Islet precursor cell (in vitro differentiated cells): ENCODE measurements at places on chromosomes 3 and 15.

GRCh38 chr3:188150982-188151381 lies 3.0 kb upstream of the LPP start:
- no peak for DNase-seq

- DNase-seq: no peak
Measured at GRCh38 chr15:25971053-25971452, 107.9 kb upstream of the ATP10A start.

GRCh38 chr15:70013656-70014313 lies 83.9 kb downstream of the TLE3 start:
- DNase-seq: no peak

GRCh38 chr3:127487196-127487595 lies 103.3 kb downstream of the TPRA1 start:
- DNase-seq: no peak

- no peak for DNase-seq
Measured at GRCh38 chr3:159892171-159892795, 96.4 kb upstream of the IL12A start.

DNA sequence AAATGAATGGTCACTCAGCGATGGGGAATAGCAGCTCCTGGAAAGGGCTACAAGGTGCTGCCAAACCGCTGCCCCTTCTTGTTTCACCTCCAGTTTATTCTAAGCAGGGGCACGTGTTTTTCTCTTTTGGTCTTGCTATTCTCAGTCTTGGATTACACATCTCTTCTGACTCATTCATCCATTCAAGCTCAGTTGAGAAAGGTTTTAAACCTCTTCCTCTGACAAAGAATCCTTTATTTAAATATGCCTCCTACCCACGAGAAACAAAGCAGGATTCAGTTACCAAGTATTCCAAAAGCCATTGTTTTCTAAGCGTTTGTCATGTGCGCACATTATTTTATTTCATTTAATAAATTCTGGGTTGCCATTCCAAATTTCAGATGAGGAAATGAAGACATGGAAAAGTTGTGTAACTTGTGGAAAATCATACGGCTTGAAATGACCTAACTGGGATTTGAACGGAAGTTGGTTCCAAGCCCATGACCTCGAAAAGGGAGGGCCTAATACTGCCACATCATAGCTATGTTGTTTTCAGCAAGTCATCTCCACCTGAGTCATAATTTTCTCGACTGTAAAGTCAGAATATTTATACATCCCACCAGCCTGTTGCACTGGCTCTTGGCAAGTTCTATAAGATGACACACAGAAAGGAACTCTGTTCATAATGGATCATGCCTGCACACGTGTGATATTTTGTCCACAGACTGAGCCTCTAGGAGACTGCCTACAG lies 292.0 kb upstream of the SLCO3A1 start:
- DNase-seq: no peak

DNA sequence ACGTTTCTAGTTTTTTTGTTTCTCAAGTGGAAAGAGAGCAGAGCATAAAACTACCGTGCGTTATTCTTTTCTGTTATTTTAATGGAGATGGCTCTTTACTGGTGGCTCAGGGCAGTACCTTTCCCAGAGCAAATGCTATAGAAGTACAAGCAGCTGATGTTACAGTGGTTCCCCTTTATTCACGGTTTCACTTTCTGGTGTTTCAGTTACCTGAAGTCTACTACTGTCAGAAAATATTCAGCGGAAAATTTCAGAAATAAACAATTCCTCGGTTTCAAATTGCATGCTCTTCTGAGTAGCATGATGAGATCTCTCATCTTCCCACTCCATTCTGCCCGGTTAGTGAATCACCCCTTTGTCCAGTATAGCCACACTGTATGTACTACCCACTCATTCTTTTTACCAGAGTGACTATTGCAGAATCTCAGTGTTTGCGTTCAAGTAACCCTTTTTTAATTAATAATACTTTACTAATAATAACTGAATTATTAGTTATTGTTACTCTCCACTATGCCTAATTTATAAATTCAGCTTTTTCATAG lies 597.5 kb upstream of the ROBO2 start:
- DNase-seq: no peak

DNA sequence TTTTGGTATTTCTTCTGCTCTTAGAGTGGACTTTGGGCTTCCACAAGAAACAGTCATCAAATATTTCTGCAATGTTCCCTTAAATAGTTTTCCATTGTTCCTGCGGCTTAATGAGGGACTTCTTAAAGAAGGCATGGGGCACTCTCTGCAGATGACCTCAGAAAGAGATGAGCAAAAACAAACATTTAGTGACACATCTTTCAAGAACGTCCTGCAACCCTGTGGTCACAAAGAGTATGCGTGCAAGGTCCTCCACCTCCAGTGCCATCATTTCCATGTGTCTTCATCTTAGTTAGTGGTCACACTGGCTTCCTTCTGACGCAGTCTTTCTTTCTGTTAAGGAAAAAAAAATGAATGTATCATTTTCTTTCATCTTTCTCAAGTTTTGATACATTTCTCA lies 56.2 kb downstream of the GREM1 start:
- no peak for DNase-seq

- no peak for DNase-seq
Measured at GRCh38 chr3:126704494-126705214, 614 bp downstream of the CHCHD6 start.

- peak; percentile 49 for DNase-seq
Measured at GRCh38 chr15:80585544-80586018, 109.5 kb upstream of the ABHD17C start.

GRCh38 chr3:188234132-188234531 lies 80.2 kb downstream of the LPP start:
- DNase-seq: no peak

DNA sequence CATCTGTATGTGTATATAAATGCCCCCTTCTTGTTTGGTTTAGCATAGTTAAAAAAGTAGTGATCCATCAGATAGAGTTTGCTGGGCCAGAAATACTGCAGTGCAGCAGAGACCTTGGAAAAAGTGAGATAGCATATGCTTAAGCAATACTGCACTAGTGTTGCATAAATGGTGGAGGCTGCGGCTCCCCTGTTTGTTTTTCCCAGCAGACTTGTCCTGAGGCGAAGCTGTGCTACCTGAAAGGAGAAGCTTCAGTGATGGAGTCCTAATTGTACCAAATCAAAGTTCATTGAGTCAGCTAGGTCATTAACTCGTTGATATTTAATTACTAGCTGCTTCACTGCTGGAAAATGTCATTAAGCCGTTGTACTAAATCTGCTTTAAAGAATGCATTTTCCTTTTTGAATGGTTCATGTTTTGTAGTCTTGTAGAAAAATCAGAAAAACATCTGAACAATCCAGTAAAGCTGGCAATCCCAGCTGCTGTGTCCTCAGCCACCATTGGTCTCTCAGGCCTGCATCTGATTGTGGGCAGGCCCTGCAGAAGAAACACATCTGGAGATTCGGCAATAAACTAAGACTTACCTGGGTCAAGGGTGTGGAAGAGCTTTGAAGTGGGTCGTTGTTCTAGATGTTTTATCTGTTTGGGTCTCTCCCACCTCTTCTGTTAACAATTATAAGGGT lies 169.6 kb downstream of the B3GALNT1 start:
- no peak for DNase-seq

GRCh38 chr15:23857028-23857641 lies 170.0 kb upstream of the NDN start:
- DNase-seq: peak; percentile 78

DNA sequence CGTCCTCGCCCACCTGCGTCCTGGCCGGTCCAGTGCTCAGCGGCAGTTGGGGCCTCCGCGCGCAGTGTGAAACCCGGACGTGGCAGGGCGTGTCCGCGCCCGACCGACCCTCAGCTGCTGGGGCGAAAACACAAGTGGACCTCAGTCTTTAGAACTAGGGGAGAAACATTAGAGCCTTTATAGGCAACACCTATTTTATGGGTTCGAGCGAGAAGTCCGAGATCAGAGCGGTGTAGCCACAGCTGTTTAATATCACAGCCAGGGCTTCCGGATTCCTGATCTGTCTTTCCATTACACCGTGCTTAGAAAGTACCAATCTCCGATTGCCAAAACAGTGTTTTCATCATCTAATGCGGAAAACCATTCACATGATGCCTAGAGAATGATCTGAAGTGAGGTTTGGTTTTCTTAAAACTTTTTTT lies 506 bp downstream of the RAD51 start:
- DNase-seq: no peak

DNA sequence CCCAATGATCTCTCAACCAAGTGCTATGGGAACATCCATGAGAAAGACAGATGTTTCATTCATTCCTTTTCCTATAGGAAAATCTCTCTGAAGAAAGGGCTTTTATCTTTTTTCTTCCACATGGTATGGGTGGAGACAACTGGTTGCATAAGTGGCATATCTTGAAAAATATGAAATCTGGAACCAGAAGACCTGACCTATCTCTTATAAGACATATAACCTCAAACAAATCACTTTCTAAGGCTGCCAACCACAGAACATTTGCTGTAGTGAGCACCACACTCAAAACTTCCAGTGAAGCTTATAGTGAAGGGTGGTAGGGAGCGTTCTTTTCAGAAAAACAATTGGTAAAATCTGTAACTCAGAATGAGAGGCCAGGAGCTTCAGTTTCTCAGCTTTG lies 58.5 kb downstream of the SHQ1 start:
- no peak for DNase-seq

DNA sequence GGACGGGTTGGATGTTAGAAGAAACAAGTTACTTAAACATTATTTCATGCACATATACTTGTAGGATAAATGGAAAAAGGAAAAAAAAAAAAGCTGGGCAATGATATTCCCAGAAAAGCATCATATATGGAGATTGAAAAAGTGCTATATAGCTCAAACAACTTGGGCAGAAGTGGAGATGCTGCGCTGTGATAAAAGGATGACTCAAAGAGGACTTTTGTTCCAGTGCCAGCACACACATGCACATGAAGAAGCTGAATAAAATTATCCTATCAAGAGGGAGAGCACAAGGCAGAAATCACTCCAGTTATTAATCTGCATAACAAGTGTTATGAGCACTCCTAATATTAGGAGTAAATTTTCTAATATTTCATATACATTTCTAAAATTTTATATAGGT lies 30.9 kb downstream of the FRMD4B start:
- no peak for DNase-seq

GRCh38 chr3:132456136-132456535 lies 38.8 kb downstream of the DNAJC13 start:
- no peak for DNase-seq

GRCh38 chr15:74233851-74234597 lies 2.1 kb upstream of the CCDC33 start:
- DNase-seq: no peak

GRCh38 chr3:79162653-79163052 lies 605.1 kb downstream of the ROBO1 start:
- no peak for DNase-seq

DNA sequence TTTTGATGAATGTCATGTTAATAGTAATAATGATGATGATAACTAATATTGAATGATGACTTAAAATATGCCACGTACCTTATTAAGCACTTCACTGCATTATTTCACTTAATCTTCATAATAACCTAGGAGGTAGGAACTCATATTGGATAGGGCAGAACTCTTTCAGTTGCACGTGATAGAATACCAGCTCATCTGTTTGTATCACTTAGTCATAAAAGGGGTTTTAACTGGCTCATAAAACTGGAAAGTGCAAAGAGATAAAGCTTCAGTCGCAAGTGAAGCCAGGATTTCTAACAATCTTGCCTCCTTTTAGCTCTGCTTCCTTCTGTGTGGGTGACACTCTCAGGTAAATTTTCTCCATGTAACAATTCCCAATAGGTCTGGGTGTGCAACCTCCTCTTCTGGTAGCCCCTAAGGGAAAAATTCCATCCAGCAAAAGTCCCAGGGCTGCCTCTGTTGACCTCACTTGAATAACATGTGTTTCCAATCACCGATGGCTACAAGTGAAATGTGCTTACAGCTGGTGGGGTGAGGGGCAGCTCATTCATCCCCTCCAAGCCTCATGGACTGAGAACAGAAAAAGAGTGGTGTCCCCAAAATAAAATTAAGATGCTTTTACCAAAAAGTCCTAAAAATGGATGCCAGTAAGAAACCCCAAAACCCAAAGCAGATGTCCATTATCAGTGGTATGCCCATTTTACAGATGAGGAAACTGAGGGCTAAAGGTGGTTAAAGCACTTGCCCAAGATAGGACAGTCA lies 9.3 kb downstream of the GXYLT2 start:
- peak; percentile 78 for DNase-seq

GRCh38 chr15:56291741-56292140 lies 48.1 kb upstream of the RFX7 start:
- DNase-seq: no peak

GRCh38 chr3:187292631-187293515 lies 1.3 kb upstream of the MASP1 start:
- no peak for DNase-seq

DNA sequence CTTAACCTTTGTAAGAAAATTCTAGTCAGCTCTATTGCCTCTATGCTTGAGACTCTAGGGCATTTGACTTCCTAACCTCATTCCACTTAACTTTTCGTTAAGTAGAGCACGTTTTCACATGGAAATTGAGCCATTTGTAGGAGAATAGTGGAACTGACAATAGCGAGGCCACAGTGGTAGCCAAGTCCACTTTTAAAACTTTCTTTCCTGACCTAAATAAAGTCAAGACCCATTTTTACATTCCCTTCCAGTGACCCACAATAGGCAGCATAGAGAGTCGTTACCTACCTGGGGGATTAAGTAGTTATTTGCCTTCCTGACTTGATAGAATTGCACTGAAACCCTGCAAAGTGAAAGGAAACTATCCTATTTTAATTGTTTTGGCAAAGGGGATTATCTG lies 386.0 kb upstream of the NECTIN3 start:
- no peak for DNase-seq

DNA sequence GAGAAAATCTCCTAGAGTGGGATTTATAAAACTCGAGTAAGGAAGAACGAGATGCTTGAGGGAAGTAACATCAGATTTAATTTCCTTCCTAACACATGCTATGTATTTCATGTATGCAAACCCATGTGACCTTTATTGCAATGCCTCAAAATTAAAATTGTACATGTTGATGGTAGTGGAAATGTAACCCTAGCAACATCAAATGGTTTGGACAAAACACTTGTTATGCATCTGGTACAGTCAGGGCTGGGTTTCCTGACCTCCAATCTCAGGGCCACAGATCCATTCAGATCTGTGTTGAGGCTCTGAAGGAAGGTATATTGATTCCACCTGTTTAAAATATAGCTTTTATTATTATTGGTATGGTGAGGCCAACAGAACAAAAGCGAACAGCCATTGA lies 246.0 kb downstream of the WNT5A start:
- no peak for DNase-seq

GRCh38 chr3:32551087-32551486 lies 19.6 kb downstream of the DYNC1LI1 start:
- no peak for DNase-seq

- no peak for DNase-seq
Measured at GRCh38 chr3:138049157-138049919, 39.4 kb downstream of the CLDN18 start.
